Cortex of kidney (tissue), 1 donor: ENCODE measurements at places on chromosomes 6 and 20.

DNA sequence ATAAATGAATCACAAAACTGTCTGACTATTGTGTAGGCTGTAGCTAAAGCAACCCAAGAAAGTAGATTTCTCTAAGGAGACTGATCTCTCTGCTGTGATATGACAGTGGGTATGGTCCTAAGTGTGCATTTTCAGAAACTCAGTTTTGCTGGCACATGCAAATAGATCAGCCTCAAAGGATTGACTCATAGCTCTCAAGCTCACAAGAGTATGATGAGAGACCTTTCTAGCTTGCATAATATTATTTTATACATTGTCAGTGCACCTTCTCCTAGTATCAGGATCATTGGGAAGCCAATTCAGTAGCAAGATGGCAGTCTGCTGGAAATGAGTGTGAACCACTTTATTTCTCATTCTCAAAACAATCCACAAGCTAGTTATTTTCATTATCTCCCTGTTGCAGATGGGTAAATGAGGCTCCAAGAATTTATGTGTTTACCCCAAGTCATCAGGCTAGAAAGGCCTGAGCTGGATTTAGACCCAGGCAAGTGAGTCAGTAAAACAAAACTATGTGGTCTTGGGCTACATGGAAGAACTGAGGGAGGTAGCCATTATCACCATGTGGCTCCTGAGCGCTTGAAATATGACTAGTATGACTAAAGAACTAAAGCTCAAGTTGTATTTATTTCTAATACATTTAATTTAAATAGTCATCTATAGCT lies 27.9 kb upstream of the PLCB4 start:
- DNase-seq: no peak

DNA sequence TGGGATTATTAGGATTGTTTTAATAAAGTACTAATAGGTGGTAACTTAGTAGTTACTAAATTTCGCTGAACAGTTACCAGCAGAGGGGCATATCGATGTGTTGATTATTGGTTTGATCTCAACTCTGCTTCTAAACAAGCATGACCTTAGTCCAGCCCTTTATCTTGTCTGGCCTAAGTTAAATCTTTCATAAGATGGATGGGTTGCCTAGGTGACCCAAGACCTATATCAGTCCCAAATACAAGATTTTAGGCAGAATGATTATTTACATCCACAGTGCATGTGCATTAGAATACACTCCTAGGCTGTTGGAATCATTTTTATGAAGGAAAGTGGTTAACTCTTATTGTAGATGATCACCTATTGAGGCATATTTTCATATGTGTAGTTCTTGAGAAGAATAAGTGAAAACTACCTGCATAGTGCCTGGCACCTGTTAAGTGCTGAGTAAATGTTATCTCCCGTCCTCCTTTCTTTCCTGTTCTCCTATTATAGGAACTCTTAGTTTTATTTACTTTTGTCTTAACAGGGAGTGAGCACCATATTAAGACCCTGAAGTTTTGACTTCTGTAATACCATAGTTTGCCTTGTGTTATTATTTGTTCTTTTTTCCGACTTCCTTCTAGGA lies 1.1 kb downstream of the HSF2 start:
- DNase-seq: no peak

DNA sequence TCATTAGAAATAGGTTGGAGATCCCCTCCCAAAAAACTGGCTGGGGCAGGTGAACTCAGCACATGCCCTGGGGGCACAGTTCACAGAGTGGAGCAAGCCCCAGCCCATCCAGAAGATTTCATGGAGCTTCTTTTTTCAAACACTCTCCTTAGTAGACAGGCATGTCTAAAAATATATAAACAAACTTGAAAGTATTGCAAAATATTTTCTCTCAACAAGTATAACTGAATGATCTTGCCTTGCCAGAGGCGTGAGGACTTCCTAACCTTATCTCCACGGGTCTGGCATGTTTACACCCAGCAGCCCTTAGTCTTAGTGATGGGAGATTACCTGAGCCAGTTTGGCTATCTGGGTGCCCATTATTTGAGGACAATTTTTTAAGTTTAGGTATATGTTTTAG lies 107.1 kb downstream of the QRSL1 start:
- no peak for DNase-seq

DNA sequence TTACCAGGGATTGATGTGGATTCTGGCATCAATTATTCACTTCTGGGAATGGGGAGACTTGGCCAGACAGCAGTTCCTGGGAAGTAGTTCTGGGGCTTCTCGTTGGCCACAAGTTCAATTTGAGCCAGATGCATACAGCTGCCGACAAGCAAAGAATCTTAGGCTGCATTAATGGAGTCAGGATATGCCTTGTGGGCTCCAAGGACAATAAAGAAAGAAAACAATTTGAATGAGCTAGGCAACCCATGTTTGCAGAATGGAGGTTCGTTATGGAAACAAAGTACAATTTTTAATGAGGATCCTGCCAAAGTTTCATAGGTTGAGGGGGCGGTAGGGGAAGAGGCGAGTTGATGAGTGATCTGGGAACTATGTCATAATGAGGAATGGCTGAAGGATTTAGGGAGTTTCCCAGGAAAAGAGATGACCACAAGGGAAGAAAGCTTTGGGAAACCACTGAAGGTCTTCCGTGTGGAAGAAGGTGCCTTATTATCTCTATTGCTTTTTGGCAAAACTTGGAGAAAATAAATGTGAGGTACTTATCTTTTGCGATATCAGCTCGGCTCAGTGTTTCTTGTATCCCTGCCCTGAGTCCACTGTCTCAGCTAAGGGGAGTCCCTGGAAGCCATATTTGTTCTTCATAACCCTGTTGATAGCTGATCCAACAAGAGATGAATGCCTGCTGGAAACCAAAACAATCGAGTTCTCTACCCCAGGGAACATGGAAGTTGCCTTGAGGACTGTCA lies 181.0 kb upstream of the ZNF217 start:
- DNase-seq: no peak

- no peak for DNase-seq
Measured at GRCh38 chr20:50920997-50921396, 10.2 kb downstream of the ADNP start.
